ENCODE measurements at places on chromosomes 5 and 9. TPM values are rescaled to one million over a fixed set of nuclear protein-coding genes. Genes with fewer than 3 reads are reported as not detected.

Gene ROPN1L
- total RNA-seq: 0.45 TPM

Gene OR2K2
- not detected for total RNA-seq

Gene NME5
- 2.4 TPM for total RNA-seq

Gene SLC6A18
- total RNA-seq: not detected

DNA sequence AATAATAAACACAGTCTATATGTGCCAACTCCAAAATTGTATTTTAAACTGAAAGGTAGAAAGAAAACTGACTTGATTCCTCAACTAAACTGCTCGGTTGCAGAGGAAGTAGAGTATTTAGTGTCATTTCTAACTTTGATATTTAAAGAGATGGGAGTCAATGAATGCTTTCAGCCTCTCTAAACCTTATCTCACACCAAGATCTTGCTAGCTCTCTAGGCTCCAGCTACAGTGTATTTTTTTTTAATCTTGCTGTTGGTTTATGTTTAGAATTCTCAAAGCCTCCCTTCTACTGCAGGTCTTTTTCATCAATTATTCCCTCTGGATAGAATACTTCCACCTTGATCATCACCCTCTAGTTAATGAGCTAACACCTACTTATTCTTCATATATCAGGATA, 419.4 kb upstream of the ZNF462 start:
- H3K27me3 ChIP-seq: no peaks in the 10 kb centered on the region
- no peak overlapping the region for H3K27ac ChIP-seq
- peaks cover 26% of the 10 kb centered on the region for H3K4me1 ChIP-seq
- no peak overlapping the region for H3K4me3 ChIP-seq

DNA sequence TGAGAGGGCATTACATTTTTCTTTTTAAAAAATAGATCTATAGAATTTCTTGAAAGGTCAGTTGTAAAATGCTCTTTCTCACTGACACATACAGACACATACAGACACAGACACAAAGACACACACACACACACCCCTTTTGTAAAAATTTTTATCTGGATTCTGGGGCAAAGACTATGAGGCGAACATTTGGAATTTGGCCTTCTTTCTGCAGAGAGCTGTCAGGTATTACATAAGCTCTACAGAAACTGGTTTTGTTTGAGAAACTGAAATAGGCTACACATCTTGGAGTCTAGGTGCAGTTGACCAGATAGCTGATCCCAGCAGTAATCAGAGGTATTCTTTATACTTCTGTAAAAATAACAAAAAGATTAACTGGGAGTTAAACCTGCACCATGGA, 315.9 kb upstream of the RPS23 start:
- peaks cover 2% of the 10 kb centered on the region for H3K4me1 ChIP-seq
- DNase-seq: no peak
- peaks cover 9% of the 10 kb centered on the region for H3K36me3 ChIP-seq
- H3K27ac ChIP-seq: no peak overlapping the region
- no peak overlapping the region for H3K4me3 ChIP-seq

DNA sequence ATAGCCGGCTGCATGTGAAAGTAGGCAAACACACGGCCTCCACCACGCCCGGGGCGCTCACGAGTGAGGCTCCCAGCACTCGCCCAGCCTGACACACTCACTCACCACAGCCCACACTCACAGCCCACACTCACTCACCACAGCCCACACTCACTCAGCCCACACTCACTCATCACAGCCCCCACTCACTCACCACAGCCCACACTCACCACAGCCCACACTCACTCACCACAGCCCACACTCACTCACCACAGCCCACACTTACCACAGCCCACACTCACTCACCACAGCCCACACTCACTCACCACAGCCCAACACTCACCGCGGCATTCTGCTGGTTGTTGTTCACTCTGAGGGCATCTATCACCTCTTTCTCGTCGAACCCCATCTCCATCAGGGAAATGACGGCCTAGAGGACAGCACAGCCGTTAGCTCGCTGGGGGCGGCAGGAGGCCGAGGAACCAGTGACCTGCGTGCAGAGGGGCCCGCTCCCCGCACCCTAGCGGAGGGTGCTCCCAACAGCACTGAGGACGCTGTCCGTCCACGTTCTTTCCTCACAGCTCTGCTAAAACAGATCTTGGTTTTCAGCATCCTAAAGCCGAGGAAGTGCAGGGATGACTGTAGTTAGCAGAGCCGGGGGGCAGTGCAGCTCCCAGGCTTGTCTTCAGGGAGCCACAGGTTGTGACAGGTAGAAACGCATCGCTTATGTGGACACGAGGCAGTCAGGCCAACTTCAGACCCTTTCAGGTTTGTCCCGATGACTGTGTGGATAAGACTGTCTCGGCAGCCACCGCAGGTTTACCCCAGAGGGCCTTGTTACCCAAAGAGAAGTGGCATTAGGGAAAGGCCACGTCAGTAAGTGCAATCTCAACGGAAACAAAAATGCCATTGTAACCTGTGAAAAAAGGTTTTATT, 21.6 kb downstream of the UBAC1 start:
- H3K4me3 ChIP-seq: no peak overlapping the region
- H3K27me3 ChIP-seq: no peaks in the 10 kb centered on the region
- no peaks in the 10 kb centered on the region for H3K4me1 ChIP-seq
- no peak overlapping the region for H3K27ac ChIP-seq
- DNase-seq: no peak
- peaks cover 59% of the 10 kb centered on the region for H3K36me3 ChIP-seq

DNA sequence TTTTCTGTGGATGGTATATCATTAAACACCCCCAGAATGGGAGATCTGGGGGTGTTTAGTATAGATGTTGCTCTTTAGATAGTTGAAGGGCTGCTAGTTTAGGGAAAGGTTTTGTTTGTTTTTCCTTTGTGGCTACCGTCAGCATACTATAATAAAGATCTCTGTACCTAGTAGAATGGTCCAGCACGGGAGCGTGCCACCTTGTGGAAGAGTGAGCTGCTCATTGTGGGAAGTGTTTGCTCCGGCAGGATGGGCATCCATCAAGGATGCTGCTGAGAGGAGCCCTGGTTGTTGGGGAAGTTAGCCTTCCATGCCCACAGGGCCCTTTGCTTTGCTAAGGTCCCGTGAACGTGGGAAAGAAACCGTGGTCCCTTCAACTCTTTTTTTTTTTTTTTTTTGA, 113.1 kb downstream of the LIFR start:
- no peak overlapping the region for H3K4me3 ChIP-seq
- H3K36me3 ChIP-seq: no peaks in the 10 kb centered on the region
- no peak for DNase-seq
- no peak overlapping the region for H3K27ac ChIP-seq
- peaks cover 9% of the 10 kb centered on the region for H3K27me3 ChIP-seq

DNA sequence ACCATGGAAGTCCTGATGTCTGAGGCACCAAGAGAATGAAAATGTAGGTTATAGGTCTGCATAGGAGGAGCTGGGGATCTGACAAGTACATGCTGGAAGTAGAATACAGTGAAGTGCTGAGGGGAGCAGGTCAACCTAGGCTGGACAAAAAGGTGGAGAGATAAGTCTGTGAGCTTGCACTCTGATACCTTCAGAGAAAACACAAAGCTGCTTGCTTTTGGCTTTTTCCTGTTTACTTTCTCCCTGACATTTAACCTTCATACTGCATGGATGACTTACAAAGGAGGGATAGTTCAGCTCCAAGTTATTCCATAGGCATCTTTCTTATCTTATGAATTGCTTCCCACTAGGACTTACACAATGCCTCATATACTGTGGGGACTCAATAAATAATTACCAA, 256.7 kb upstream of the NREP start:
- peaks cover 28% of the 10 kb centered on the region for H3K4me1 ChIP-seq
- H3K27ac ChIP-seq: no peak overlapping the region
- no peaks in the 10 kb centered on the region for H3K27me3 ChIP-seq

DNA sequence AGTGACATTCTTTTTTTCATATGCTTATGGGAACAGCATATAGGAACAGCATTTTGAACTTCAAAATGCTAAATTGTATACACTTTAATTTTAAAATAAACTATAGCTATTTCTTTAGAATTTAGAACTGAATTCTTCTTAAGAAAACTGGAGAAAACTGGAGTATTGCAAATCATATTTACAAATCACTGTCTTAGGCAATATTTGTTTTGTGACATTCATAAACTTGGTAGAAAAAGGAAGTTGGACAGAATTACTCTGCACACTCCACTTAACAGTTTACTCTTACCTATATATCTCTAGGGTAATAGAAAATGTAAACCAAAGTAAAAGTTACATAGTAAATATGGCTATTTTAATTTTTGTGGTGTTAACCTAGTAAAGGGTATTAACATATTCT, 3.1 kb downstream of the DMRTA1 start:
- DNase-seq: no peak
- H3K27me3 ChIP-seq: peaks cover 17% of the 10 kb centered on the region
- H3K27ac ChIP-seq: no peak overlapping the region

DNA sequence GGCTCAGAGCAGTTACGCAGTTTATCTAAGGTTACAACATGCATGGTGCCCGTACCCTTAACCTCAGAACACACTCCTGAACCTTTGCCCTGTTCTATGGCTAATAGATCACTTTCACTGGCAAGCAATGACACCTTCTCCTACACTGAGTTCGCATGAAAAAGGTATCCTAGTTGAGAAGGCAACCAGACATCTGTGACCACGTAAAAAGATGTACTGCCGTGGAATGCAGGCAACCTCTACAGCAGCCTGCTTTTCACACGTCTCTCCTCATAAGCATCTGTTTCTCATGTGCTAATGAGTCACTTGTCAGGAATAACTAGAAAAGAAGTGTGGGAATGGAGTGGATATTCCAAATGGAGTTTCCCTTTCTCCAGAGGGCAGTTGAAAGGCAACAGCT, 71.4 kb downstream of the FBXO38 start:
- H3K27me3 ChIP-seq: peaks cover 1% of the 10 kb centered on the region
- no peak for DNase-seq
- peaks cover 12% of the 10 kb centered on the region for H3K4me1 ChIP-seq
- H3K4me3 ChIP-seq: no peak overlapping the region
- H3K36me3 ChIP-seq: no peaks in the 10 kb centered on the region

- H3K27ac ChIP-seq: no peak overlapping the region
- DNase-seq: no peak
- peaks cover under 1% of the 10 kb centered on the region for H3K4me1 ChIP-seq
- H3K36me3 ChIP-seq: no peaks in the 10 kb centered on the region
- peaks cover 25% of the 10 kb centered on the region for H3K27me3 ChIP-seq
- no peak overlapping the region for H3K4me3 ChIP-seq
Measured at GRCh38 chr9:79115176-79115575, 456.6 kb upstream of the TLE4 start.

GRCh38 chr9:89079391-89079790, 88.1 kb downstream of the S1PR3 start:
- no peaks in the 10 kb centered on the region for H3K36me3 ChIP-seq
- DNase-seq: no peak
- peaks cover 14% of the 10 kb centered on the region for H3K27me3 ChIP-seq
- H3K4me1 ChIP-seq: peaks cover 11% of the 10 kb centered on the region
- H3K27ac ChIP-seq: no peak overlapping the region
- no peak overlapping the region for H3K4me3 ChIP-seq

GRCh38 chr9:137760426-137760825, 117.2 kb upstream of the CACNA1B start:
- no peaks in the 10 kb centered on the region for H3K27me3 ChIP-seq
- no peak for DNase-seq
- peaks cover 67% of the 10 kb centered on the region for H3K36me3 ChIP-seq
- no peak overlapping the region for H3K4me3 ChIP-seq
- no peaks in the 10 kb centered on the region for H3K4me1 ChIP-seq

- H3K4me3 ChIP-seq: no peak overlapping the region
- H3K27me3 ChIP-seq: no peaks in the 10 kb centered on the region
- H3K27ac ChIP-seq: no peak overlapping the region
- peaks cover 21% of the 10 kb centered on the region for H3K4me1 ChIP-seq
- no peak for DNase-seq
Measured at GRCh38 chr5:144084971-144085370, 85.5 kb downstream of the YIPF5 start.

Data from mesothelial cell of epicardium (in vitro differentiated cells).